ENCODE measurements at places on chromosomes 13 and 19.
A peak's percentile ranks its signal among the peaks of the same experiment; 100 is the strongest.

DNA sequence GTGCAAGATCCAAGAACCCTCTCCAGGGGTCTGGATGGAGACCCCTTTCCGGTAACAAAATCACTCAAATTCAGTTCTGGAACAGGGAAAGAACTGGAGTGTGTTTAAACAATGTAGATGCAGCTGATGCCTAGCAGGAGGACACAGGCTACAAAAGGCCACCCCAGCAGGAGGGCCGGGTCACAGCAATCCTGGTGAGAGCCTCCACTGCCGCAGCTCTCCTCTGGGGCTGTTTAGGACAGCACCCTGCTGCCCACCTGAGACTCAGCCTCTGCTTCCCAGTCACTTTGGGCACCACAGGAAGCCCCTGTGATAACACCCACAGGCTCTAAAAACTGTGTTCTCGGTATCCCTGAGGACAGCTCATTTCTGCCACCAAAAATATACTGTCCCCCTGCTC lies 318.7 kb upstream of the NBEA start:
- no peak for DNase-seq

DNA sequence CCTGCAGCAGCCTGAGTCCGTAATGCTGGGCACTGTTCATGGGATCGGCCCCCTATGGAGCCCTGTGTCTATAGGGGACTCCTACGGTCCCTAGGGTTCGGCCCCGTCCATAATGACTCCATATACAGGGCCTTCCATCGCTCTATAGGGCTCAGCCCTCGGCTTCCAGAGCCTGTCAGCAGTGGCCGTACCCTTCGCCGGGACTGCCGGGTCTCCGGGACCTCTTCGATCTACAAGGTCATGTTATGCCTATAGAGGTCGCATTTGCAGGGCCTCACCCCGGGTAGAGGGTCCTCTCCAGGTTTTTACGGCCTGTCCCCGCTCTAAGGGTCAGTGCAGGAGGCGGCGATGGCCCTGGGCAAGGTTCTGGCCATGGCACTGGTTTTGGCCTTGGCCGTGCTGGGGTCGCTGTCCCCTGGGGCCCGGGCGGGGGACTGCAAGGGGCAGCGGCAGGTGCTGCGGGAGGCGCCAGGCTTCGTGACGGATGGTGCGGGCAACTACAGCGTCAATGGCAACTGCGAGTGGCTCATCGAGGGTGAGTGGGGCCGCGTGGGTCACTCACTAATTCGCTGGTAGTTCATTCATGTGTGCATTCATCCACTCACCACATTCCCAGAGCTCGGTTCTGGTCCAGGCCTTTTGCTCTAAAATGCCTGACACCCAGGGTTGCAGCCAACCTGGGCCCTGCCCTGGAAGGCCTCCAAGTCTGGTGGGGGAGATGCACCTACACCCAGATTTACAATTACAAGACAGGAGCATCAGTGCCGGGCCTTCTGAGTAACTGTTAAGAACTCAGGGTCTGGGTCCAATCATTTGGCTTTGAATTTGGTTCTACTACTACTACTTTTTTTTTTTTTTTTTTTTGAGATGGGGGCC lies 699 bp downstream of the MEGF8 start:
- DNase-seq = no peak

- no peak for DNase-seq
Observed at GRCh38 chr19:9782338-9782737, 13.8 kb upstream of the ZNF846 start.

DNA sequence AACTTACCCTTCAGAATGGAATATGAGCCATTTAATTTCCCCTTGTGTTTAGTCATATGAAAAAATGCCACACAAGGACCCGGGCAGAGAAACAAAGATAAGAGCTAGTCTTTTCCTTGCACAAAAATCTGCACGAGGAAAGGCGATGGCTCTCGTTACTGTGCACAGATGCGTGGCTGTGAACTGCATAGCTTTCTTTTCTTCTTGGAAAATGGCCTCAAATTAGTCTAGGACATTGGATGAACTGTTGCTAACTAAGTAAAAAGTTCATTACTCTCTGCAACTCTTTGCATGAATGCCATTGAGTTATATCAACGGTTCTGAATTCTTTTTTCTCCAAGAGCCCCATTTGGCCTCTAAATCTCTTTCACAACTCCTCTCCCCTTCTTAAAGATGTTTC lies 125.2 kb downstream of the COG6 start:
- DNase-seq = no peak

GRCh38 chr13:68319384-68319783 lies 1089.2 kb upstream of the PCDH9 start:
- no peak for DNase-seq

DNA sequence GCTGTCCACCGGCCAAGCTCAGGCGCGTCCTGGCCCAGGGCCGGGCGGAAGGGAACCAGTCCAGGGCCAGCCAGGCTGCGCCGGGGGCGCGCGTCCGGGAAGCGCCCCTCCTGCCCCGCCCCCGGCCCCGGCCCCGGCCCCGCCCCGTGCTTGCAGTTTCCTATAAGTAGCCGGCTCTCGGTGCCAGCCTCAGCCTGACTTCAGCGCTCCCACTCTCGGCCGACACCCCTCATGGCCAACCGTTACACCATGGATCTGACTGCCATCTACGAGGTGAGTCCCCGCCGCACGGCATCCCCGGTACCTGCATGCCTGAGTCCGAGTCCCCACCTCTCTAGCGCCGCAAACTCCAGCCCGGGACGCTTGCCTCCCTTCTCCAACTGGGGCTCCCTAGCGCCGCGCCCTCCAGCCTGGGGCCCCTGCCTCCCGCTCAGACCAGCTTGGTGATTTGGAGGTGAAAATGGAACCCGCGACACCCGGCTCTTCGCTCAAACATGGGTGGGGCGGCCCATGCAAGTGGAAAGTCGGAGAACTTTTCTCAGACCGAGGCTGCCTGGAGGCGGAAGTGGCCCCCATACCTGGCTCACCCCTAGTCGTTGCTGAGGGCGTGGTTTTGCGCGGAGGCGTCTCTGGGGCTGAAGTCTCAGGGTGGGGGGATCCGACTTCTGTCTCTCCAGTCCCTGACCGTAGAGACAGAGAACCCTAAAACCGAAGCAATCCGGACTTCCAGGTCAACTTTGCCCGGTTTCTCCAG lies at the start of gene ZFP36:
ZFP36 (plus strand) TSS at position 192 of the 754 bp plus-strand sequence; CDS start at position 250, 58 bp downstream.
- DNase-seq = peak; percentile 91

GRCh38 chr13:49307365-49307764 lies 59.6 kb downstream of the CDADC1 start:
- DNase-seq = no peak

- no peak for DNase-seq
Observed at GRCh38 chr13:48232420-48233045, 473 bp upstream of the ITM2B start.

GRCh38 chr13:36746051-36746450 lies 72.2 kb downstream of the SERTM1 start:
- DNase-seq = no peak
